ENCODE measurements at places on chromosomes 13 and 19.

DNA sequence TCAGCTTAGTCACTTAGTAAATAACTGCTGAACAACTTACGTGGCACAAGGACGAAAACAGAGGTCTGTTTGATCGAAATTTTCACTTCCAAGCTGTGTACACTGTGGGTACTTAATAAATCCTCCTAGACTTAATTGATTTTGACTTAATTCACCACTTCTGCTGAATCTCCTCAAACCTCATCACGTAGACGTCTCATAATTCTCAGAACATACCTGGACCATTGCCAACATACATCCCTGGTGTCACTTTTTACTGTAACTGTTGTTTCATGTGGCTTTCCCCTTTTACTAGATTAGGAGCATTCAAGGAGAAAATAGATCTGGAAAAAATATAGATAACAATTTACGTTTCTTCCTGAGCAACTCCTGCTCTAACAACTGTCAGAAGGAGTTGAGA is 105.0 kb downstream of the MBNL2 start:
- no peak for DNase-seq

DNA sequence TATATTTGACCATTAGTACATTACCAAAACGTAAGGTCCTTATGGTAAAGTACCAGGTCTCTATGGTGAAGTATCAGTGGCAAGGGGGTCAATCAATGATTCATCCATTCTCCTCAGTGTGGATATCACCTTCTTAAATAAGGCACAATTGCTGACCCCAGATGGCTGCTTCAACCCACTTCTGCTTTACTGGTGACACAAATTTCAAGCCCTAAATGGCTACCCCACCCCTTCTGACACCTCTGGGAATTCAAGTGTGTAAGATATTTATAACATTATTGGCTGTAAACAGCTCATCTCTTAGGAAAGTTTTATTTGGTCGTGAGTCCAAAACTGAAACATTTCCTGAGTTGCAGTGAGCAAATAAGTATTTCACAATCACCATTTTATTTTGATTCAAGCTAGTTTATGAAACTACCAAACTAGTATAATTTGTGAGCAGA is 7.9 kb upstream of the WBP4 start:
- DNase-seq, result peak; percentile 36

DNA sequence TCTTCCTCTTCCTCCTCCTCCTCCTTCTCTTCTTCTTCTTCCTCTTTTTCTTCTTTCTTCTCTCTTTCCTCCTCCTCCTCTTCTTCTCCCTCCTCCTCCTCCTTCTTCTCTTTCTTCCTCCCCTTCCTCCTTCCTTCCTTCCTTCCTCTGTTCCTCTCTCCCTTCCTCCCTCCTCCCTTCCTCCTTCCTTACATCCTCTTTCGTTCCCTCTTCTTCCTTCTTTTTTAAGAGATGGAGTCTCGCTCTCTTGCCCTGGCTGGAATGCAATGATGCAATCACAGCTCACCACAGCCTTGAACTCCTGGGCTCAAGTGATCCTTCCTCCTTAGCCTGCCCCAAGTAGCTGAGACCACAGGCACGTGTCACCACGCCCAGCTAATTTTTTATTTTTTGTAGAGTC is 13.2 kb downstream of the EHD2 start:
- DNase-seq, result no peak

- no peak for DNase-seq
Observed at GRCh38 chr19:17136021-17136420, 60.4 kb downstream of the MYO9B start.

DNA sequence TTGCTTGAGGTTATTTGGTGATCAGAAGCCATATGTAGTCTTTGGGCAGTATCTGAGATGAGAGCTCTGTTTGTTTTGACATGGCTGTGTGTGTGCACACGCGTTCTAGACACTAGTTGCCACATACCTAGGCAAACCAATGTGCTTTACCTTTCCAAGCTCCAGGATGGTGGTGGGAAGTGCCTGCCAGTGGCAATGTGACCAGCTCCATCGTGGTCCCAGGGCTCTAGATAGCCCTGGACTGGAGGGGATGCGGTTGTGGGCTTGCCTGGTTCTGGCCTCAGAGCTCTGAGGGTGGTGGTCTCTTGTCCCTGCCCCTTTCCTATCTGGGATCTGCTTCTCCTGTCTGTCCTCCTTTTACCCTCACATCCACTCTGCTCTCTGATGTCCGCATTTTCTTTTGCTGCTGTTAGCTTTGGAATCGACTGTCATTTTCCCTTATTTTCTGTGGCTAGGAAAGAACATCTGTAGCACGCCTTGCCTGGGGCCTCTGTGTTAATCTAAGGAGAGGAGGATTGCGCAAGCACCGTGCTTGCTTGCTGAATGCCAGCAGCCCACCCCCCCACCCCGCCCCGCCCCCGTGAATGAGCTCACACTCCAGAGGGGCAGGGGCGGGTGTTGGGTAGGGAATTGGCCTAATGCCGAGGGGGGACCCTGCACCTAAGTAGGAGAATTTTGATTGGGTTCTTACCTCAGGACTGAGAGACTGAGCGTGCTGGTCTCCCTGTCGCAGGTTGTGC is 89.5 kb downstream of the ARHGEF7 start:
- DNase-seq, result peak; percentile 87

DNA sequence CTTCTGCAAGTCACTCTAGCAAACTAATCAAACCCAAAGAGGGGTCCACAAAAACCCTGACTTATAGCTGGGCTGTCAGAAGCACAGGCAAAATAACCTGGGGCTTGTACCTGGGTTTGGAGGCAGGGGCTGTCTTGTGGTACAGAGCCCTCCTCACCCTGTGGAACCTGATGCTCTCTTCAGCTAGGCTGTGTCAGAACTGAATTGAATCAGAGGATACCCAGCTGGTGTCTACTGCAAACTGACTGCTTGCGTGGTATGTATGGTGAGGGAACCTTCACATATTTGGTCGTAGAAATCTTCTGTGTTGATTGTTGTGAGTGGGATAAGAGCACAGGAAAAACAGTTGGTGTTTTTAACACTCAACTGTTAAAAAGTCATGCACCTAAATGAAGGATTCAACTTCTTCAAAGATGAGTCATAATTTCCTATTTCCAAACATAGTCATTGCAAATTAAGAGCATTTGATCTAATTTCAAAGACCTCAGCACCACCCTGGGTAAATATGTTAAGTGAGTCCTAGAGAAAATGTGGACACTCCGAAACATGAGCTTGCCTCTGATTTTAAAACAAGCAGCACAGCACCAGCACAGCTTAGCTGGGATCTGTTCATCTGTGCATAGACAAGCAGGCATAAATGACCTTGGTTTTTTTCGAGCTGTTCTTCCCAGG is 840.2 kb downstream of the UQCRFS1 start:
- no peak for DNase-seq

GRCh38 chr19:57818378-57818777 is 3.7 kb upstream of the ZNF552 start:
- DNase-seq, result no peak

GRCh38 chr19:48745208-48745995 is 1.3 kb downstream of the IZUMO1 start:
- peak; percentile 62 for DNase-seq

DNA sequence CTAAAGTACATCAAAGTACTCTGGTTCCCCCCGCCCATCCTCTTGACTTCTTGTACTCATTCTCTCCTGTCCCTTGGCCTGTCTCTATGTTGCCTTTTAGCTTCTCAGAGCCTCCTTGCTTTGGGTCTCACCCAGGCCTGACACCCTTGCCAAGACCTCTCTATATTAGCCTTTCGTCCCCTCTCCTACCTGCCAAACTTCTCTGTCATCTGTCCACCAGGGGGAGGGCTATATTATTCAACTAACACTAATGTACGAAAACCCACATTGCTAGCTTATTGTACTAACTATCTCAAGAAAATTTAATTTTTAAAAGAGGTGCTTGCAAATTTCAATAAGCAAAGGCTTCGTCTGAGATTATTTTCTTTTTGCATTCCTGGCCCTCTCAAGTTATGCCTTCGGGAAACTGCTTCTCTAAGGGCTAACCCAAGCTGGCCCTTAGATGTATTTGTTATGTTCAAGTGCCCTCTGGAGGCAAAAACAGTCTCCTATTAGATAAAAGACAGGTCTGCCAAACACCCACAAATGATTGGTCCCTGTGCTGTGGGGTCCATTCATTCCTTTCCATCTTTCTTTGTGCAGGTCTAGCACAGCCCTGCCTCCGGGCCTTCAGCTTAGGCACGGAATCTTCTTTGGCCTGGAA is 6.3 kb upstream of the MRPS31 start:
- no peak for DNase-seq

DNA sequence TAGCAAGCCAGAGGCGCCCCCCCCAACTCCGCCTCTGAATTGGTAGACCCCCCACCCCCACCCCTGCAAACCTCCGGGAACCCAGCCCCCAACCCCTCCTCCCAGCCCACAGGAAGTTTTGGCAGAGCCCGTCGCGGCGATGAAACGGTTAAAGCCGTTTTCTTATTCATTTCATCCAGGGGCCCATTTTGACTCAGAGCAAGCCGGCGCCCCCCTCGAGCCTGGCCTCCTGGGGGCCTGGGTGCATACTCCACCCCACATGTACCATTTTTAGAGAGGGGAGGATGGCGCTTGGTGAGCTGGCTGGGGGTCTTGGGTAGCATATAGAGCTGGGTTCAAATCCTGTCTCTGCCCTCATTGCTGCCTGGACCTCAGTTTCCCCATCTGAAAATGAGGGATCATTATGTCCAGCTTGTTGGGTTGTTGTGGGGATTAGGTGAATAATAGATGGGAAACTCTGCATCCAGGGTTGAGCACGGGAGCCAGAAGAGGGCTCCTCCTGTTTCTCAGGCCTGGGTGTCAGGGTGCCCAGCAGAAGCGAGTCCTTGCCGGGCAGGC is 7.9 kb upstream of the JUNB start:
- no peak for DNase-seq

DNA sequence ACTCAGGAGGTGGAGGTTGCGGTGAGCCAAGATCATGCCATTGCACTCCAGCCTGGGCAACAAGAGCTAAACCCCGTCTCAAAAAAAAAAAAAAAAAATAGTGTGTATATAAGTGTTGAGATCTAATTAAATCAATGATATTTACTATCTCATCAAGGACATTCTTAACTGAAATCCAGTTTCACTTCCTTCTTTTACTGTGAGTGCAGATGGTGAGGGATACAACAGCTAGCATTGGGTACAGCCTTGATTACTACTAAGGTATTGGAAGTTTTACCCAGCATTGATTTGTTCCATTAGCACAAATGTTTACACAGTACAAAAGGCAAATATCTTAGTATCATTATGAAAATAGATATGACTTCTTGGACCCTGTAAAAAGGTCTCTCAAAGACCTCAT is 546.6 kb downstream of the KCTD12 start:
- DNase-seq, result no peak

GRCh38 chr19:57105976-57106721 is 13.6 kb upstream of the USP29 start:
- DNase-seq, result no peak

DNA sequence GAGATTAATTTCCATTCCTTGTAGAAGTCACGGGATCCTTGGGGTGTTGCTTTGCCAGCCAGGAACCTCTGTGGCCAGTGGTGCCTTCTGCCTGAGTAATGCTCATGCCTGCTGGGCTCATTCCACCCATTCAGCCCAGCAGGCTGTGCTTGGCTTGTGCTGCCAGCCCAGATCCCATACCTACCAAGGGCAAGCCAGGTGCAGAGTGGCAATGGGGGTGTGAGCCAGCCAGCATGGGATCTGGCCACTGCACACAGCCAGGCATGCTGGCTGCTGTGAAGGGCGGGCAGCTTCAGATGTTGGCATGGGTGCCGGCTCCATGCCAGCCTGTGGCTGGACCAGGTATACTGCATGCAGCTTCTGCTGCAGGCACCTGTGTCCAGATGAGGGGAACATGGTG is 42.5 kb downstream of the WDFY2 start:
- DNase-seq, result no peak

- no peak for DNase-seq
Observed at GRCh38 chr13:99506634-99507033, 5.4 kb downstream of the TM9SF2 start.

DNA sequence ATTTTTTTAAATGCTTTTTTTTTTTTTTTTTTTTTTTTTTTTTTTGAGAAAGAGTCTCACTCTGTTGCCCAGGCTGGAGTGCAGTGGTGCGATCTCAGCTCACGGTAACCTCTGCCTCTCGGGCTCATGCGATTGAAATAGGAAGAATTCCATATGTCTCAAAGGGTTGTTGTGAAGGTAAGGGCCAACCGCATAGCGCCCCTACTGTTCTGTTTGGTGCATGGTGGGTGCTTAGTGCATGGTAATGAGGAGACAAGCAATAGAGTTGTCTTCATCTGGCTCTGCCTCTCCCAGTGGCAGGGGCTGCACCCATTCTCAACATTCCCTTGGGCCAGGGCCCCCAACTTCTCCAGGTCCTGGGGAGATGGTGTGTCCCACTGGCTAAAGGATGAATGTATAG is 68.7 kb downstream of the RASL11A start:
- DNase-seq, result peak; percentile 25

GRCh38 chr13:42380420-42381164 is 108.6 kb downstream of the AKAP11 start:
- no peak for DNase-seq

DNA sequence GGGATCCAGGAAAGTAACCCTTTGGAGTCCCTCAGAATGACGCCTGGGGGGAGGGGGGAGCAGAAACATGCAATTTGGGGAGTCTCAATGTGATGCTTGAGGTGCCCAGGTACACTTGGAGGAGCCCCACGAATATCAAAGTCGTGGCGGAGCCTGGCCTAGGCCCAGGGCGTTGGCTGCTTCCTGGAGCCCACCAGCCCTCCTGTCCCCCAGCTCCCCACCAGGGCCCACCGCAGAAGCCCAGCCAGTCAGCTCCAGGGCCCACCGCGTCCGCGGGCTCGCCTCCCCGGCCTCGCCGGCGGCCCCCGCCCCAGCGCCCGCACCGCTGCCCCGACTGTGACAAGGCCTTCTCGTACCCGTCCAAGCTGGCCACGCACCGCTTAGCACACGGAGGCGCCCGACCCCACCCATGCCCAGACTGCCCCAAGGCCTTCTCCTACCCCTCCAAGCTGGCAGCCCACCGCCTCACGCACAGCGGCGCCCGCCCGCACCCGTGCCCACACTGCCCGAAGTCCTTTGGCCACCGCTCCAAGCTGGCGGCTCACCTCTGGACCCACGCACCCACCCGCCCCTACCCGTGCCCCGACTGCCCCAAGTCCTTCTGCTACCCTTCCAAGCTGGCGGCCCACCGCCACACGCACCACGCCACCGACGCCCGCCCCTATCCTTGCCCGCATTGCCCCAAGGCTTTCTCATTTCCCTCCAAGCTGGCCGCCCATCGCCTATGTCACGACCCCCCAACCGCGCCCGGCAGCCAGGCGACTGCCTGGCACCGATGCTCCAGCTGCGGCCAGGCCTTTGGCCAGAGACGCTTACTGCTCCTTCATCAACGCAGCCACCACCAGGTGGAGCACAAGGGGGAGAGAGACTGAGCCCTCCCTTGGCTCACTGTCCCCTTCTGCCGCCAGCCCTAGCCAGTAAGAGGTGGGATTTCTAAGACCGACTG is 2.1 kb downstream of the ZNF575 start:
- peak; percentile 82 for DNase-seq
